SK-N-SH (cell line): ENCODE measurements at places on chromosomes 1 and 21. TPM values are rescaled to one million over a fixed set of nuclear protein-coding genes. Genes with fewer than 3 reads are reported as not detected.
A peak's percentile ranks its signal among the peaks of the same experiment; 100 is the strongest.

- peaks cover 10% of the 10 kb centered on the region for H3K4me1 ChIP-seq
- H3K27me3 ChIP-seq: no peaks in the 10 kb centered on the region
- H3K36me3 ChIP-seq: no peaks in the 10 kb centered on the region
- no peak for DNase-seq
- peak overlapping the region; percentile 60; the same call in 1 of the 2 replicates for H3K27ac ChIP-seq
These were observed 19.1 kb downstream of the CDC42BPA start for GRCh38 chr1:227299241-227299627.

DNA sequence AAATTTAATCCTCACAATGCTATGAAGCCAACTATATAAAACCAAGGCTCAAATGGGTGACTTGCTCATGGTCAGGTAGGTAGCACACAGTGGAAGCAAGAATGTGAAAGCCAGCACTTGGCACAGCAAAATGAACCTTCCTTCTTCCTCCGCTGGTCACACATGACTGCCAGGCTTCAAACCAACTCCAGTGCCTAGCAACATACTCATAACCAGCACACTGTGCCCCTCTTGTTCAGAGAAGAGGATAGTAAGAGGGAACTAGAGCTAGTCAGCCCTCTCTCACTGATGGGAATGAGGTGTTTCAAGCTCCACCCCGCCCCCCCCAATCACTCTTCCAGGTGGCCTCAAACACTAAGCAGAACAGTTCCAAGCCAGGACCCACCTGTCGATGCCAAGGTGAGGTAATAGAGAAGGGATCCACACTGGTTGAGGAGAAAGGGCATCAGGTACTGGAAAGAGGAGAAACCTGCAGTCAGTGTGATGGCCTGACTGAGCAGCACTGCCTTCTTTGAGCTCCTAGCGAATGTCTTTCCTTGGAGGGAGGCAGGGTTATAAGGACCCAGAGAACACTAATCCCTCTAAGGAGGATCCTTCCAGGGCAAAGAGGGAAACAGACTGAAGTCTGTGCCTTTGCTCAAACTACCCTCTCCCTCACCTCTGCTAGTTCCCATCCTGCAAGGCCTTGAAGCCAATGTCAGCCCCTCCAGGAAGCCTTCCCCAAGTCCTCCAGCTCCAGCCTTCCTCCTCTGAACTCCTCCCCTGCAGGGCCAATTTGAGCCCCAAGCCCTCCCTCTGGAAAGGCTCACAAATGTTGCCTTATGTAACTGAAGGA is 1.2 kb downstream of the TMEM234 start:
- DNase-seq: no peak
- H3K36me3 ChIP-seq: peaks cover 24% of the 10 kb centered on the region
- H3K27ac ChIP-seq: peak overlapping the region; percentile 79; the same call in 1 of the 2 replicates
- H3K27me3 ChIP-seq: no peaks in the 10 kb centered on the region
- peak overlapping the region; percentile 79 for H3K4me3 ChIP-seq

GRCh38 chr21:16116069-16116468 is 386.3 kb downstream of the USP25 start:
- H3K4me1 ChIP-seq: no peaks in the 10 kb centered on the region
- no peaks in the 10 kb centered on the region for H3K27me3 ChIP-seq
- no peak overlapping the region for H3K4me3 ChIP-seq
- no peak for DNase-seq
- H3K36me3 ChIP-seq: no peaks in the 10 kb centered on the region
- no peak overlapping the region for H3K27ac ChIP-seq

DNA sequence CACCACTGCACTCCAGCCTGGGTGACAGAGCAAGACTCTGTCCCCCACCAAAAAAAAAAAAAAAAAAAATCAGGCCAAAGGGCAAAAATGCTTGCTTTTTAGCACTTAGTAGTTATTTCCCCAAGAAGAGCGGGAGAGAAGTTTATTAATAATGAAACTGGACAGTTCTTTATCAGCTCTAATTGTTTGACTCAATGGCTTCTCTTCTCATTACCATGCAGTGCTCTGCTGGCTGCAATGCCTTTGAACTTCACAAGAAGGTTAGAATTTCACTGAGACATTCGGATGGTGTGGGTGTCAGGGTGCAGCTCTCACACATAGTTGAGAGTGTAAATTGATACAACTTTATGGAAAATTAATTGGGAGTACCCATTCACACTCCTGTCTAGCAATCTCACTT is 63.7 kb downstream of the EDARADD start:
- no peak for DNase-seq
- H3K36me3 ChIP-seq: no peaks in the 10 kb centered on the region
- H3K27me3 ChIP-seq: no peaks in the 10 kb centered on the region; the same call in 1 of the 2 replicates
- H3K4me3 ChIP-seq: no peak overlapping the region
- H3K4me1 ChIP-seq: no peaks in the 10 kb centered on the region
- H3K27ac ChIP-seq: no peak overlapping the region

ADAM30 gene
- not detected in 2 replicates for polyA plus RNA-seq
